ENCODE measurements at places on chromosomes 16 and 17.

GRCh38 chr17:36850790-36851189, 86.5 kb upstream of the LHX1 start:
- DNase-seq, result no peak

- no peak for DNase-seq
These were observed 2.1 kb downstream of the OMG start for GRCh38 chr17:31294820-31295488.

DNA sequence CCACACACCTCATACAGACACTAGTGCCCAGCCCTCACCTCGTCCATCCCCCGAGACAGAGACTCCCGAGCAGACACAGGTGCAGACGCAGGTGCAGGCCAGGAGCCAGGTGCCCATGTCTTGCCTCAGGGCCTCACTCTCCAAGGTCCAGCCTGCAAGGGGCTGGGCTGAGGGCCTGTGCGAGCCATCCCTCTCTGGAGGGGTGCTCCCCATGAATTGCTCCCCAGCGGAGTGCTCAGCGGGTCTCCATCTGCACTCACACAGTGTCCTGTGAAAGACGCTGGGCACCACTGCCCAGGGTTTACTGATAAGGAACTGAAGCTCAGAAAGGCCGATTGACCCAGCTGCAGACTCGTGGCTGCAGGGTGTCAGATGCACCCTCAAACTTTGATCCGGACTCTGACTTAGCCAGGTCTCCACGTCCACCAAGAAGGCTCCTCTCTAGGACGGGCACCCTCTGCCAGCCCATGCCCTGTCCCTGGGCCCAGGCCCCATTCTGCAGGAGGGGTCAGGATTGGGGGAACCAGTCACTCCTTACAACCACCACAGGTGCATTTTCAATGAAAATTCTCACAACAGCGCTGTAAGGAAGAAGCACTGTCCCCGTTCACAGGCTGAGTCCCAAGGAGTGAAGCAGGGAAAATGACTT, 16.9 kb downstream of the POLR3K start:
- DNase-seq, result no peak

- no peak for DNase-seq
These were observed 3.5 kb upstream of the CDC6 start for GRCh38 chr17:40284085-40284713.

- peak; percentile 25 for DNase-seq
These were observed 76.1 kb downstream of the RAI1 start for GRCh38 chr17:17757391-17757791.

GRCh38 chr17:28239271-28239624, 79.8 kb upstream of the TMEM97 start:
- no peak for DNase-seq

DNA sequence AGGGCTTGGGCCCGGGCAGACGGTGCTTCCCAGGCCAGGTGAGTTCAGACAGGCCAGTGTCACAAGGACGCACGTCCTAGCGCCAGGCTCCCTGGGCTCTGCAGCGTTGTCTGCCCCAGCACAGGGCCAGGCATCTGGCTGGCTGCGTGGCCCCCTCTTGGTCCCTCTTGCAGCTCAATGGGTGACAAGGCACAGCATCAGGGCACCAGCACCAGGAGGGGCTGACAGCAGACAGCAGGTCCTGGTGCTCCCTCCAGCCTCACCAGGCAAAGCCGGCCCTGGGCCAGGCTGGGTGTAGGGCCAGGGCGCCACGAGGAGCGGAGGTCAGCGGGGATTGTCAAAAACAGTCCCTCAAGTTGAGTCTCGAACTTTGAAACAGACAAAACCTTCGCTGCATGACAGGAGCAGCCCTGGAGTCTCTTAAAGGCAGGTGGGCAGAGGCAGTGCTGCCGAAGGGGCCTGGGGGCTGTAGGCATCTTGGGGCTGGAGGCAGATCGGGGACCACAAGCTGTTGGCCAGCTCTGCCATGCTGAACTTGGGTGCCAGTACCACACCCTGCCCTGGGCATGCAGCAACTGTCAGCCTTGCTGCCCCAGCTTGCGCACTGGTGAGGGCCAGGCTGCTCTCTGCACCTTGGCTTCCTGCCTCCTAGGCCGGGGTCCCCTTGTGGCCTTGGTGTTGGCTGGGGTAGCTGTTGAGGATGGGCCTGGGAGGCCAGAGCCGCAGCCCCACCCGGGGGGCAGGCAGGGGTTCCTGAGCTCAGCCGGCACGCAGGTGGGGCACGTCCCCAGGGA, 48.8 kb downstream of the PRMT7 start:
- no peak for DNase-seq

DNA sequence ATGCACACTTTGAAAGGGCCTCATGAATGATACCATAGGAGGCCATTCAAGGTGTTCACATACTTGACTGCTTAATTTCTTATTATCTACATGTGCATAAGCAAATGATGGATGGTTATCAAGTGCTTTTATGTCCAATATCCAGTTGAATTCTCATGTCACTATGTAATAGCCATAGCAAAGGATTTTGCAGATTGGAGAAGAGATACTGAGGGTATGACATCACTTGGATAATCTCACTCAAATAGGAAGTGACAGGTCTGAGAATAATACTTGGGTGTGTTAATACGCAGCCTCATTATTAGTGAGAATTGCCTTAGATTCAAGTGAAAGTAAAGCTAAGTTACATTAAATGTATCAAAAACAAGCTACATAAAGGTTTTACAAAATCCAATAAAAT, 1208.6 kb downstream of the CDH11 start:
- DNase-seq, result no peak

GRCh38 chr16:73106329-73107034, 58.6 kb upstream of the ZFHX3 start:
- no peak for DNase-seq

GRCh38 chr17:76537578-76538280, at the start of gene CYGB:
TSS of gene CYGB (minus strand) at chr17:76537709. CDS start at chr17:76537542, 167 bp downstream.
- DNase-seq, result no peak

GRCh38 chr17:40349477-40349894, 15.1 kb downstream of the GJD3 start:
- DNase-seq, result no peak

DNA sequence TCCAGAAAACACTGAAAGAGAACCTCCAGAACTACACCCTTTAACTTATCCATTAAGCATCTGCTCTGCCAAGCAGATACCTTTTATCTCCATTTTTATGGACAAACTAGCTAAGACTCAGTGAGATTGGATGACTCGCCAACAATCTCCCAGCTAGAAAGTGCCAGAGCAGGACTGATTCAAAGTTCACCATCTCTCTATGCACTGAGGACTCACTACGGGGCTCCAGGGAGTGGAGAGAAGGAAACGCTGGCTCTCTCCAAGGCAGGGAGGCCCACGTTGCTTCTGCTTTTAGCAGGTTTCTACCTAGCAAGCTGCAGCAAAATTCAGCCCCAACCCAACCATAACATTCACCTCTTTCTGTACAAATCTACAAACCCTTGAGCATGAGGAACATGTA, 52.8 kb upstream of the ARHGAP44 start:
- DNase-seq, result no peak

- DNase-seq, result no peak
These were observed 560 bp upstream of the FAM20A start for GRCh38 chr17:68601565-68602288.

DNA sequence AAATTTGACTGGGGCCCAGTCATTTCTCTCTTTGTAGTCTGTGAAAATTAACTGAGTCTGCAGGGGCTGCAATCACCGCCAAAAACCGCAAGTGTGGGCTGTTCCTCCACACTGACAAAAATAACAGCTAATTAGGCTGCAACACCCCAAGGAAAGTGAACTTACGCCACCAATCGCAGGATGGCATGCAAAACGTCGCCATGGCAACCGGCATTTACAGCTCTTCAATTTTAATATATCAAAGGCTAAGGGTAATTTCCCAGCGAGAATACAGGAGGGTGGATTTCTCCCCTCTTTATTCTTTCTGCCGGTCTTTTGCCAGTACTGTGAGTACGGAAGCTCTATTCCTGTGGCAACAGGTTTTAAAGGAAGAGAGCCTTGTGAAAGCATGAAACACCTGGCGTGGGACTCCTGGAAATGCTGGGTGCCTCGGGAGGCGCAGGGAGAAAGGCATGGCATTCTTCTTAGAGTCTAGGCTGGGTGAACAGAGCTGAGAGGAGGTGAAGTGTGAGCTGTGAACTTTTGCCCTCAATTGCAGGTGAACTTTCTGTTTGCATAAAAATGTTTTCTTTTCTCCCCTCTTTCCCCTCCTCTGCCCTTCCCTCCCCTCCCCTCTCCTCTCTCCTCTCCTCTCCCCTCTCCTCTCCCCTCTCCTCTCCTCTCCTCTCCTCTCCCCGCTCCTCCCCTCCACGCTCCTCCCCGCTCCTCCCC, 399.7 kb downstream of the XYLT1 start:
- DNase-seq, result peak; percentile 89

- DNase-seq, result no peak
These were observed 178.0 kb downstream of the WWOX start for GRCh38 chr16:78277321-78278055.

- DNase-seq, result peak; percentile 54
These were observed 2.5 kb upstream of the STARD3 start for GRCh38 chr17:39634384-39634871.

- DNase-seq, result no peak
These were observed 15.9 kb downstream of the FAM83G start for GRCh38 chr17:18988546-18989173.
